ENCODE measurements at places on chromosomes 5 and 9.

GRCh38 chr5:138706655-138707480 lies 46.4 kb upstream of the CTNNA1 start:
- DNase-seq: no peak

GRCh38 chr9:30697958-30698357 lies 1686.5 kb upstream of the ACO1 start:
- no peak for DNase-seq

- no peak for DNase-seq
Observed at GRCh38 chr5:168123631-168124528, 167.6 kb upstream of the WWC1 start.

DNA sequence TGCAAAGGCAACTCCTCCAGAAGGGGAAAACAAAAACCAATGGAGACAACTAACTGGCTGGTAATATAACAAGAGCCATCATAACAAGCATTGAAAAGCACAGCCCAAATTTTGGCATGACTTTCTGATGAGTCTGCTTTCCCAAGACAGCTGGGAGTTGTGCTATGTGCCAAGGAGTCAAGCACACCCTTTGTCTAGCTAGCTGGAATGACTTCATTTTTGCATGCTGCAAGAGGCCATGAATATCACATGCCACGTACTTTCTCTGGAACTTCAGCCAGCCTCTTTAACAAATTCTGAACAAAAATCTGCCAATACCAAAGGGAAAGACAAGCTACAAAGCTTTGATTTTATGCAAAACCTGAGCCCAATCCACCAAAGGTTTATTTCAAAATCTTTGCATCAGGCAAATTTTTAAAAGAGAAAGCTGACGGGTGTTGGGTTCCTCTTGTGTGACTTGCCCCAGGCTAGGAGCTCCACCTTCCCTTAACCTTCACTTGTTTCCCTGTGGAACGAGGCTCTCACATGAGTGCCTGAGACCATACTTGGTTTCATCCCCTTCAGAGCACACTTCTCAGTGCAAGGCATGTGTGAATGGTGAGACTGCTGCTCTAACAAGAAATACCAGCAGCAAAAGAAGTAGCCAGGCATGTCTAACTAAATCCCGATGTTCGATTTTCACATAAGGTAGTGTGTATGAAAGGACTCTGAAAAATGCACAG lies 47.3 kb downstream of the S1PR3 start:
- DNase-seq: peak; percentile 89

DNA sequence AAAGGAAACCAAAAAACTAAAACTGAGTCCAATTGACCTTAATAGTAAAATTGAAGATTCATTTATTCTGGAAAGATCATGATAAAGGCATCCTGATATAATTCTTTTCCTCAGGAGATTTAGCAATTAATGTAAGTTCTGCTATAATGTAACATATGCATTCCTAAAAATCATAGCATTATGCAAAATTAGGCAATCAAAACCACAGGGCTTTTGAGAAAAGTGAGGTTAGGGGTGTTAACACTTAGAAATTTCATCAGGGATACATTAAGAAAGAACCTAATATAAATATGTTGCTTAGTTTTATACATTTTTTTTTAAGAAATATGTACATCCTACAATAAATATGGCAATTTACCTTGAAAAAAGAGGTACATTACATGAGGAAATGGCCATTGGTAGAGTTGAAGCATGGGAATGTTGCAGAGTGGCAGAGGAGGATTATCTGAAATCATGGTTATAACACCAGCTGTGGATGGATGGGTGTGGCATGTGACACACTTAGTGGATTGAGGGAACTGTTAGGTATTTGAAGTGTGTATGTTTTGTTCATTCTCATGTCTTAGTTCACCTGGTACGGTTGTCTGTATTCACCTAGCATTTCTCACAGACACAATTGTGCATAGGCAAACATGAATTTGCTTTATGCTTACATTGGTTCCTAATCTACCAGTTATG lies 51.1 kb downstream of the CCNH start:
- no peak for DNase-seq

DNA sequence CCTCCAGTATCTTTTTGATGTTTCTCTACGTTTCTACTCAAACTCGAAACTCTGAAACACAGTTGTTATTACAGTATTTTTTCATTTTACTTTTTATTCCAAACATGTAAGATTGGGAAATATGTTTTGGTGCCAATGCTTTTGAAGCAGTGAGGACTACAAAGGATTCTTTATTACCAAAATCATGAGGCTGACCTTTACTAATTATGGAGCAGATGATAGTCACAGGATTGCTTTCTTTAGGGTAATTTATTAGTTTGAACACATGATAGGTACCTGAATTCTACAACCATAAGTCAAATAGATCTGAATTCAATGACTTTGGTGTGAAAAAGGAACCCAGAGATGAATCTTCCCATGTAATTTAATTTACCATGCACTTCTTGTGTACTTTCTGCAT lies 2015.1 kb upstream of the C9orf72 start:
- DNase-seq: no peak

GRCh38 chr5:149778303-149779123 lies 48.4 kb downstream of the PPARGC1B start:
- DNase-seq: no peak

GRCh38 chr9:96217294-96217707 lies 84.7 kb downstream of the HSD17B3 start:
- no peak for DNase-seq

- no peak for DNase-seq
Observed at GRCh38 chr5:154419236-154419635, 26.6 kb upstream of the SAP30L start.

- DNase-seq: no peak
Observed at GRCh38 chr9:123309611-123310010, 41.2 kb upstream of the STRBP start.

- DNase-seq: no peak
Observed at GRCh38 chr5:126274076-126274762, 149.0 kb upstream of the GRAMD2B start.

DNA sequence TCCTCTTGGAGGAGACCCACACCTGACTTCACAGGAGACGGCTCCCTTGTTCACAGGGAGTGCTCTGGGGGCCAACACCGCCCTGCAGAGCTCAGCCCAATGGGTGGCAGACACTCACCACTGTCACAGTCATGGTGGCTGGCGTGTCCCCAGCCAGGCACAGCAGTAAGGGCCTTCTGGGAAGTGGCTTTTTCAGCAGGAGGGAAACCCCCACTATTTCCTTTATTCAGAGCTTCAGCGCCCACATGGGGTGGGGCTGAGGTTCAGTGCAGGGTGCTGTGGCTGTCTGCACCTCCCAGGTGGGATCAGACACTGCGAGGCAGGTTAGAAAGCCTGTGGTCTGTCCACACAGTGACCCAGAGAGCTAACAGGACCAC lies 3.6 kb upstream of the SNAPC4 start:
- no peak for DNase-seq

- no peak for DNase-seq
Observed at GRCh38 chr5:34511063-34511462, 145.1 kb upstream of the RAI14 start.

- no peak for DNase-seq
Observed at GRCh38 chr5:11962122-11962521, 57.9 kb upstream of the CTNND2 start.

- DNase-seq: no peak
Observed at GRCh38 chr5:113552620-113553019, 39.1 kb downstream of the YTHDC2 start.

- no peak for DNase-seq
Observed at GRCh38 chr5:57598756-57599155, 116.1 kb upstream of the ACTBL2 start.

DNA sequence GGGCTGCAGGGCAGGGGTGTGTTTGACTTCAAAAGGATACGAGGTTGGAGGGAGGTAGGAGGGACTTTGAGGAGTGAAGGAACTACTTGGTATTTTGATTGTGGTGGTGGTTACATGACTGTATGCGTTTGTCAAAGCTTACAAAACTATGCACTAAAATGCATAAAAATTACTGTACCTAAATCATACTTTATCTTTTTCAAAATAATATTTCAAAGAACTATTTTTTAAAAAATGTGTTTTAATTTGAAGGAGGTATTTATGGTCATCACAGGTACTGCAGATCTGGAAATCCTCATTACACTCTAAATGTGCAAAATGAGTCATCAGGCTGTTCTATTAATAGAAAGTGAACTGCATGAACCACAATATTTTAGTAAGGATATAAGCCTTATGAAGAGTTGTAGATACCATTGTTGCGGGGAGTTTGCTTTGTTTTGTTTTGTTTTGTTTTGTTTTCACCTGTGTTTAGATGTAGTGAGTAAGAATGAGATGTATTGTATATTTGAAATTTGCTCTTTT lies 116.9 kb downstream of the ARRDC3 start:
- DNase-seq: no peak

GRCh38 chr5:35145691-35146317 lies 84.5 kb downstream of the PRLR start:
- DNase-seq: no peak

GRCh38 chr5:15320871-15321270 lies 179.1 kb upstream of the FBXL7 start:
- peak; percentile 81 for DNase-seq

- no peak for DNase-seq
Observed at GRCh38 chr5:59058237-59058636, 475.4 kb downstream of the RAB3C start.

- no peak for DNase-seq
Observed at GRCh38 chr5:55211184-55211874, 15.8 kb downstream of the MCIDAS start.
